NCI-H2171 (cell line): ENCODE measurements at places on chromosomes 13 and 19.

GRCh38 chr13:68234274-68234673 is 1004.1 kb upstream of the PCDH9 start:
- DNase-seq: no peak

DNA sequence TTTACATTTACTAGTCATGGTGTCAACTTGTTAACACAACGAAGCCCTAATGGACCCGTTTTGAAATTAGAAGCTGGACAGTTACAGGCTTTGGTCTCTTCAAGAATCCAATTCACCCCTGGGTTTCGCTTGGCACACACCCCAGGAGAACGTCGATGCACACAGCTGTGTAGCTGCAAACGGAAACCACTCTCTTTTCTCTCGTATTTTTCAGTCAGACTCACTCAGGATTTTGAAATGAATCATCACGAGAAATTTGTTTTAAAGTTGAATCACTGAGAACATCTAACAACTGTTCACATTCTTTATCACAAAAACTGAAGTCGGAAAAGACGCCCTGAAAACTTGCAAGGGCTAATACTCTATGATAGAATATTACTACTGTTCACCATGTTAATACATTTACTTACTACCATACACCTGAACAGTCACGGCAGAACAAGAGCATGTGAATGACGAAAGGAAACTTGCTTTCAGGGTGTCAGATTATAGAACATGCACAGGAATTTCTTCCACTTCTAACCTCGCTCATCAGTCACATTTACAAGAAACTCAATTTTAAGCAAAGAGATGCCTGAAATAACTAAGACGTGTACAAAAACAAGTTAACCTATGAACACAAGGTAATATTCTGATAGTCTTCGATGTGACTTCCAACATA is 4.7 kb downstream of the PNMA8A start:
- DNase-seq: no peak

- DNase-seq: no peak
These were observed 186.2 kb downstream of the POSTN start for GRCh38 chr13:37412241-37412921.

- DNase-seq: no peak
These were observed 99.6 kb upstream of the MCF2L start for GRCh38 chr13:112869202-112870050.

- peak; percentile 66 for DNase-seq
These were observed 290.9 kb upstream of the MAB21L1 start for GRCh38 chr13:35767256-35767976.

- no peak for DNase-seq
These were observed 24.8 kb upstream of the LILRA2 start for GRCh38 chr19:54548806-54549205.

- DNase-seq: no peak
These were observed 34.0 kb downstream of the VAV1 start for GRCh38 chr19:6806488-6806887.

DNA sequence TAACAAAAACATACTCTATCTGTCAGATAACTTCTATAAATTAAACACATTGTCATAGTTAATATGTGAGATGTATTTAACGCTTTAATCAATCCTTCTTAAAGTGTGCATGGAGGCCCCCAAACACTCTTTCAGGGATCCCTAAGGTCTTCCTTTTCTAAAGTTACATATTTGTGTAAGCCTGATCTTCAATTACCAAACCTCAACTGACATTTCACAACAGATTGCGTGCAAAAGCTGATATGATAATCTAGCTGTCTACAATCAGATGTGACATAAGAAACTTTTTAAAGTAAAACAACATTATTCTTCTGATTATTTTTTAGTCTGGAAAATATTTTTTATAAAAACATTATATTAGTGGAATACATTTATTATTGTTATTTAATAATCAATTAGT is 1850.4 kb downstream of the OLFM4 start:
- DNase-seq: no peak

DNA sequence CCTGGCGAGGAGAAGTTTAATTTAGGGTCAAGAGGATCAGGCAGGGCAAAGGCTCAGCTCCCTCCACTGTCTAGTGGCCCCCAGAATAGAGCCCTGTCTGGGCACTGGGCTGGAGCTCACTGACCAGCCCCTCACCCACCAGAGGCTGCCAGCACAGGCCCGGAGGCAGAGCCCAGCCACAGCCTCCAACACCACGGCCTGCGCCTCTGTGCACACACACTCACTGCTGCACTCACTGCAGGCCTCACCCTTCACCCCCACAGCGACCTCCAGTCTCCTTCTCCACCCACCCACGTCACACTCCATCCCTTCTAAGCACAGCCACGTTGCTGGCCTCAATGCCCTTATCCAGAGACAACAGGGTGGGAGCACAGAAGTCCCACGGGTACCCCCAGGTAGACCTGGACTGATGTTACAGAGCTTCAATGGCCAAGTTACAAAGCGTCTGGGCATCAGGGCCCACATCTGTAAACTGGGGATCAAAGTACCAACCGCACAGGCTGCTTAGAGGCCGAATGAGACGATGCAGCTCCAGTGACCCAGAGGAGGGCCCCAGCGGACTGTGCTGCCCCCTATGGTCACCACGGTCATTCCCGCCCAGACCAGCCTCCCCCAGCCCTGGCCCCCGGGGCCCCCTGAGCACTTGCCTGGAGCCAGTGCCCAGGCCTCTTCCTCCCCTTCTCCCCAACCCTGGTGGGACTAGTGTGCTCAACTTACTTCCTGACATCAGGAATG is 4.5 kb upstream of the PRKD2 start:
- DNase-seq: no peak

GRCh38 chr13:100100115-100100879 is 11.4 kb downstream of the PCCA start:
- DNase-seq: no peak

- no peak for DNase-seq
These were observed 73.1 kb downstream of the EPS15L1 start for GRCh38 chr19:16398530-16399249.

- peak; percentile 6 for DNase-seq
These were observed 424.4 kb downstream of the FGF14 start for GRCh38 chr13:101977475-101977874.

- DNase-seq: no peak
These were observed 1.4 kb downstream of the UPF1 start for GRCh38 chr19:18833141-18833476.

GRCh38 chr19:869245-870177 is 10.0 kb downstream of the CFD start:
- DNase-seq: no peak

DNA sequence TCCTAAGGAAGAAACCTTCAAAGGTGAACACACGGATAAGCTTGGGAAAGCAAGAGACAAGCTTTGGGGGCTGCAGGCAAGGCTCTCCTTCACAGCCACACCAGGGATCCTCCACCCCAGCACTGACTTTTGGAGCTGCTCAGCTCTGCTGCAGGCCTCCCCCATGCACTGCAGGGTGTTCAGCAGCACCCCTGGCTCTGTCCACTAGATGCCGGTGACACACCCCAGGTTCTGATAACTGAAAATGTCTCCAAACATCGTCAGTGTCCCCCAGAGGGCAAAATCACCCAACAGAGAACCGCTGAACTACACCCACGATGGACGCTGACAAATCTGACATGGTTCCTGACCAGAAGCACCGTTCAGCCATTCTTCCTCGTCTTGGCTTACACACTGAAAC is 90.5 kb downstream of the STK24 start:
- no peak for DNase-seq

- no peak for DNase-seq
These were observed 1.7 kb downstream of the GNG7 start for GRCh38 chr19:2700660-2701360.

GRCh38 chr13:29994911-29995595 is 144.6 kb upstream of the UBL3 start:
- no peak for DNase-seq

DNA sequence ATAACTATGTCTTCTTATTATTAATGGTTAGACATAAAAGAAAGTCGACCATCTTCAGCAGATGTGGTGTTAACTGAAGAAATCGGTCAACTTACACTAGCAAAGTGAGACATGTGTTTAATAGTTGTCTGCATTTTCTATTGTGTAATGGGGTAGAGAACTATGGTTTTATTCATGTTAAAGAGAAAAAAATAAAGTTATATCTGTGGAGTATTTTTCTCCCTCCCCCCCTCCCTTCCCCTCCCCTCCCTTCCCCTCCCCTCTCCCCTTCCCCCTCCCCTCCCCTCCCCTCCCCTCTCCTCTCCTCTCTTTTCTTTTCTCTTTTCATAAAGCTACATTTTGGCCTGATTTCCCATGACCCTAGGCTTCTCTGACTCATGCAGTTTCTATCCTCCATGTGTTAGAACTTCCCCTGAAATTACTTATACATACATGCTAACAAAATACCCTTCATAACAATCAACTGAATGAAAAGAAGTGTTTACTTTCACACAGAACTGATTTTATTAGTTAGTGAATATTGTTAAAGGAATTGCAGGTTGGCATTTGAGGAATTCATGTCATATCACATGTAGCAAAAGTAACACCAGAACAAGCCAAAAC is 1431.0 kb upstream of the ATXN8OS start:
- DNase-seq: no peak

DNA sequence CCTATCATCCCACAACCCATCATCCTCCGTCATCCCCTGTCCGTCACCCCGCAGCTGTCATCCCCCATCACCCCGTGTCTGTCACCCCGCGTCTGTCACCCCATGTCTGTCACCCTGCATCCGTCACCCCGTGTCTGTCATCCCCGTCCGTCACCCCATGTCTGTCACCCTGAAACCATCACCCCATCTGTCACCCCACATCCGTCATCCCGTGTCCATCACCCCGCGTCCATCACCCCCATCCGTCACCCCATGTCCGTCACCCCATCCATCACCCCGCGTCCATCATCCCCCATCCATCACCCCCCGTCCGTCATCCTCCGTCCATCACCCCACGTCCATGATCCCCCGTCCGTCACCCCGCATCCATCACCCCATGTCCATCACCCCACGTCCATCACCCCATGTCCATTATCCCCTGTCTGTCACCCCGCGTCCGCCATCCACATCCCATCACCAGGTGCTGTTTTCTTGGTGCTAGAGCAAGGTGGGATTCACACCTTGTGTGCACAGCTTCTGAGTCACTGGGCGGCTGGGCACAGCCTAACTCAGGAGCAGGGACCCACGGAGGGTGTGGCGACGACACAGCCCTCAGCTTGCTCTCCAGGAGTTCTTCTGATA is 24.2 kb downstream of the RASA3 start:
- DNase-seq: no peak

DNA sequence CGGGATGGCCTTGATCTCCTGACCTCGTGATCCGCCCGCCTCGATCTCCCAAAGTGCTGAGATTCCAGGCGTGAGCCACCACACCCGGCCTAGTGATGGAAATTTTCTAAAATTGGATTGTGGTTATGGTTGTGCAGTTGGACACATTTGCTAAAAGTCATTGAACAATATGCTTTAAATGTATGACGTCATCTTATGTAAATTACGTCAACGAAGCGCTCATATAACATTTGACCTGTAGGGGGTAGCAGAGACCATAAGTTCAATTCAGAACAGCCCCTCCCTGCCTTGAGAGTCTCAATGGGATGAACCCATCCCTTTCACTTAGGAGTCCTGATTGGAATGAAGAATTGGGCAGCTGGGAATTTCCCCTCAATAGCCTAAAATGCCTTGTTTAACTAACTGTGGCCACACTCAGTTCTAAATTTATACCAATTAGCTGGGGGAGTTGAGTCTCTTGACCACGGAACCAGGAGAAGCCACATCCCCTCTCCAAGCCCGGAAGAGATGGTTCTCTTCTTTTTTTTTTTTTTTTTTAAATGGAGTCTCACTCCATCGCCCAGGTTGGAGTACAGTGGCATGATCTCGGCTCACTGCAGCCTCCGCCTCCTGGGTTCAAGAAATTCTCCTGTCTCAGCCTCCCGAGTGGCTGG is 15.2 kb upstream of the TLE6 start:
- DNase-seq: peak; percentile 64

GRCh38 chr13:36820222-36820621 is 1.2 kb downstream of the RFXAP start:
- DNase-seq: no peak

GRCh38 chr19:4385291-4386040 is 14.9 kb downstream of the SH3GL1 start:
- DNase-seq: no peak

DNA sequence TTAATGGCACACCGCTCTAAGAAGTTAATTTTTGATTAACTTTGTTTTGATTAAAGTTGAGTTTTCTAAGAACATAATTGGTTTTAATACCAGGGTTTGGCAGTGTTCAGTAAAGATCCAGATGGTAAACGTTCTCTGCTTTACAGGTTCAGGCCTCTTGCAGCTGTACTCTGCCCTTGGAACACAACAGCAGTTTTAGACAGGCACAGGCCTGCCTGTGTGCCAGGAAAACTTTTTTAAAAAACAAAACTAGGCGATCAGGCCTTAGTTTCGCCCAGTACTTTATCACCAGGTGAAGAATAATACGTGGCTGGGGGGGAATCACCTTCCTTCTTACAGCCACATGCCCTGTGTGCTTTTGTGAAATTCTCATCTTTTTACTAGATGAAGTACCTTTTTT is 38.0 kb upstream of the TEX29 start:
- DNase-seq: peak; percentile 57

- DNase-seq: no peak
These were observed 13.4 kb upstream of the C19orf33 start for GRCh38 chr19:38290631-38291147.

GRCh38 chr19:47155148-47155547 is 24.5 kb downstream of the SAE1 start:
- no peak for DNase-seq

- no peak for DNase-seq
These were observed 8.4 kb downstream of the ZNF808 start for GRCh38 chr19:52535771-52536447.
